ENCODE measurements at places on chromosomes 4 and X.
A peak's percentile ranks its signal among the peaks of the same experiment; 100 is the strongest.

- DNase-seq, result no peak
Measured at GRCh38 chrX:20066968-20067708, 49.6 kb downstream of the MAP7D2 start.

DNA sequence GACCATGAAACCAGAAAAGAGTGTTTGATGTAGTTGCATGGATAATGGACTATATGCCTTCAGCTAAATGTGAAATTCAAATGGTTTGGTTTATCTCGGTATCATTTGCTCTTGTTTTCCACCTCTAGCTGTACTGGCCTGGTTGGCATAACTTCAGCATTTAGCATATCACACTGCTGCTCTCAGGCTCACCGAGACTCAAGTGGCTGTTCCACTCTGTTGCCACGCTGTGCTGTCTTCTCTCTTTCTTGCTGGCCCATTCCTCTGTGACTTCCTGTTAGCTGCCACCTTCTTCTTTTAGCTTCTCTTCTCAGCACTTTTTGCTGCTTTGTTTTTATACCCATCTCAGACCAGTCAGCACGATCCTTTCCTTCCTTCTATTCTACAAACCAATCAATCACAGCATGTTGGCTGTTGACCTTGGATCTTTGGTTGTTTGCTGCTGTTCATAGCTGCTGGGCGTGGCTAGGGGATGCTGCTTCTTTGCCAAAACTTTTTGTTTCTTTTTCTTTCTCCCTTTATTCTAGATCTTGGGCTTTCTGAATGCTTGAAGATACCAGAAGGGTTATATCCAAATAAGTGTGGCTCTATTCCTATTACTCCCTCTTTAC lies 24.0 kb downstream of the INTS6L start:
- no peak for DNase-seq

- DNase-seq, result peak; percentile 68
Measured at GRCh38 chr4:24419181-24420034, 164.9 kb downstream of the DHX15 start.

DNA sequence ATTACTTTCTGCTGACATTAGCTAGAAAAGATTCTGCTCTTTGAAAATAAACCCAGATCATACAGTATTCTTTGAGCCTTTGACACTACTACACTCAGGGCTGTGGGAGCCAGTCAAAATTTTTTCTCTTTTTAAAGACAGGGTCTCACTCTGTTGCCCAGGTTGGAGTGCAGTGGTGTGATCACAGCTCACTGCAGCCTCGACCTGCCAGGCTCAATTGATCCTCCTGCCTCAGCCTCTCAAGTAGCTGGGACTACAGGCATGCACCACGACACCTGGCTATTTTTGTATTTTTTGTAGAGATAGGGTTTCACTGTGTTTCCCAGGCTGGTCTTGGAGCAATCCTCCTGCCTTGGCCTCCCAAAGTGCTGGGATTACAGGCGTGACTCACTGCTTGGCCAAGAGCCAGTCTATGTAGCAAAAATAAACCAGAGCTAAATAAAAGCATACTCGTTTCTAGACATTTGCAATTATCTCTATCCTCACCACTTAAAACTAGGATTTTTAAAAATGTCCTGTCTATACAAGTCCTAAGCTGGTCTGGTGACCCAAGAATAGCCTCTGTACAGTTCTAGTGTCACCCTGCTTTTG lies 43.2 kb downstream of the AKAP4 start:
- DNase-seq, result no peak

DNA sequence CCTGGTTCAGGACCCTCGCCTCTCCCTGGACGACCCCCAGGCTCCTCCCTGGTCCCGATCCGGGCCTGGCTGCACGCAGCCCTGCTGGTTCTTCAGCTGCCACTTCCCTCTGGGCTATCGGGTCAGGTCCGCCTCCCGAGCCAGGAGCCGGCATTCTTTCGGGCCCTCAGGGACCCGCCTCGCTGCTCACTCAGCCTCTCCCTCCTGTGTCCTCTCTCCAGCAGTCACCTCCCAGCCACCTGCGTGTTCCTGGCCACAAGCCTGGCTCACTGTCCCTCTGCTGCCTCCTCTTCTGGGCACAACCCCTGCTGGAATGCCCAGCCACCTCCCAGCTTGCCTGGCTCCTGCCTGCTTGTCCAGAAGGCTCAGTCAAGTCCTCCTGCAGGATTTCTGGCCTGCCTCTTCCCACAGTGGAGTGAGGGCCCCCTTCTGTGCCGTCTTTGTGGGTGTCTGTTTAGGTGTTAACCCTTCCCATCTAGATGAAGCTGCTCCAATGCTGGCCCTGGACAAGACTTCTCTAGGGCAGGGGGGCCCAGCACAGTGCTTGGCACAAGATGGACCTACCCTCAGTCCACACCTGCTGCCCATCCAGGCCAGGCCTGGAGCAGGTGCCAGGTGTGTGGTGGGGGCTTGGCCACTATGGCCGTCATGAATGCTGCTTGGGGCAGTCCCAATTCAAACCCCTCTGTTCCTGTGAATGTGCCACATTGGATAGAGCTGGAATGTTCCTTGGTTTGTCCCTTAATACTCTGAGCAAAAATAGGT lies 2.2 kb downstream of the WFS1 start:
- DNase-seq, result no peak

- DNase-seq, result no peak
Measured at GRCh38 chr4:176805155-176805554, 12.4 kb upstream of the VEGFC start.

- DNase-seq, result no peak
Measured at GRCh38 chr4:111360906-111361305, 738.0 kb upstream of the PITX2 start.

DNA sequence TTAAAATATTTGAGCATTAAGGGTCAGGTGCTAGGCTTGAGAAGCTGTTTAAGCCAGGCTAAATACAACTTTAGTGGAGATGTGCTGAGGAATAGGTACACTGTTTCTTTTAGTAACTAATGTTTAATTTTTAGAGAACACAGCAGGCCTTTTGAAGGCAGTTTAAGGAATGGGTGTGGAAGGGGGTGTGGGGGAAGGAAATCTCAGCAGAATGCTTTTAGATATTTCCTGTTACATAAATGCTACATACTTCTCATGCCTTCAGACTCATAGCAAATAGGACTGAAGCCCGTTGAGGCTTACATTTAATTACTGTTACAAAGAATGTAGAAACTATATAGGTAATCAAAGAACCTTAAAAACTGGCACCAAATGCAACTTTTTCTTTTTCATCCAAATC lies 66.3 kb downstream of the WWC2 start:
- DNase-seq, result no peak

GRCh38 chr4:72473434-72473900 lies 95.6 kb downstream of the ADAMTS3 start:
- DNase-seq, result no peak

DNA sequence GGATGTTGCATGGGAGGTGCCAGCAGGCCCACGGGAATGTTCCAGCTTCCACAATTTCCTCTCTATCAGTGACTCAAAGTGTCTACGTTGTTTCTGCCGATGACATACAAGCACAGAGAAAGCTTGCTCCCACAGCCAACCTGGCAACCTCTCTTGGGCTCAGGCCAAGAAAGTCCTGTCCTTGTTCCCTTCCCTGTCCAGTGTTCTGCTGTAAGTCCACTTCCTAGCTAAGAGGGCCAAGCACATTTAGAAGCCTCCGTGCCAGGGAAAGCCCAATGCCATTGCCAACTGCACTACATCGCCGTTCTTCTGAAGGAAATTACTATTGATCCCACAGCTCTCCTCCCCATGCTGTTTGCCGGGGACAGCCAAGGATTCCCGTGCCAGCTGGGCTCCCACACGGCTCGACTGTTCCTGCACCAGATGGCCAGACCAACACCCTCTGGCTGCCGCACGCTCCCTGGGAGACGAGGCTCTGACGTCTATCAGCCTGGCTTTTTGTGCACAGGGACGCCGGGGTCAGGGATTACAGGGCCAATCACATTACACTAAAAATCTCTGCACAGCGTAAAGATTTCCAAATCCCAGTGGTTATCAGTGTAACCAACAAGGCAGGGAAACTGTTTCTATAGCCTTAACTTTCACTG lies 284.0 kb downstream of the BCOR start:
- no peak for DNase-seq

- DNase-seq, result no peak
Measured at GRCh38 chrX:54944816-54945215, 24.2 kb downstream of the TRO start.

- DNase-seq, result no peak
Measured at GRCh38 chrX:41127477-41128192, 42.4 kb downstream of the USP9X start.

- DNase-seq, result no peak
Measured at GRCh38 chr4:173014113-173014558, 154.5 kb upstream of the GALNT7 start.

DNA sequence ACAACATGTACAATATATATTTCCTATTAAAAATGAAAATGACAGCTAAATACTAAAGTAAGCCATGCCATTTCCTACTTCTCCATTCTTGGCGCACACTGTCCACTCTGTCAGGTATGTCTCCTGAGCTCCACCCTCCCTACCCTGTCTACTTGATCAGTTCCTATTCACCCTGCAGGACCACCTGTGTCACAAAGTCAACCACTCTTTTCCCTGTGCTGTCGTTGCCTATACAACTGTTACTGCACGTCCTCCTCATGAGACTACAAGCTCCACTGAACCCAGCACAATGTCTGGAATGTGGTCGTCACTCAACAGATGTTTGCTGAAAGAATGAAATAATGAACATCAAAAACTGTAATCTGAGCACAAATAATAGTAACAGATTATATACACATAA lies 54.9 kb downstream of the SLC9A7 start:
- no peak for DNase-seq

DNA sequence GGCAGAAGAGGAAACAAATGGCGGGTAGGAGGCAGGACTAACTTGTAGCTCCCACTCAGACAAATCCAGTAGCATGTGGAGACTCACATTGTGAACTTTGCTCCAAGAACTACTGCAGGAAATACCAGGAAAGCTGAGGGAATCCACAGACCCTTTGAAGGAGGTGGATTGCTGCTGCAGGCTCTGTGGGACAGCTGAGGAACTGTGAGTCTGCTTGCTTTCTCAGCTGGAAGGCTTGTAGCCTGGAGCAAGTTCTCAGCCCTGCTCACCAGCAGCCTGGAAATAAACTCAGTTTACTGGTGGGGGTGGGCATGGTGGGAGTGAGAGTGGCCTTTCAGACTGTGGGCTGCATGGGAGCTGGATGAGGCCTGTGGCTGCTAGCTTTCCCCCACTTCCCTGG lies 16.0 kb downstream of the RTL3 start:
- DNase-seq, result no peak

DNA sequence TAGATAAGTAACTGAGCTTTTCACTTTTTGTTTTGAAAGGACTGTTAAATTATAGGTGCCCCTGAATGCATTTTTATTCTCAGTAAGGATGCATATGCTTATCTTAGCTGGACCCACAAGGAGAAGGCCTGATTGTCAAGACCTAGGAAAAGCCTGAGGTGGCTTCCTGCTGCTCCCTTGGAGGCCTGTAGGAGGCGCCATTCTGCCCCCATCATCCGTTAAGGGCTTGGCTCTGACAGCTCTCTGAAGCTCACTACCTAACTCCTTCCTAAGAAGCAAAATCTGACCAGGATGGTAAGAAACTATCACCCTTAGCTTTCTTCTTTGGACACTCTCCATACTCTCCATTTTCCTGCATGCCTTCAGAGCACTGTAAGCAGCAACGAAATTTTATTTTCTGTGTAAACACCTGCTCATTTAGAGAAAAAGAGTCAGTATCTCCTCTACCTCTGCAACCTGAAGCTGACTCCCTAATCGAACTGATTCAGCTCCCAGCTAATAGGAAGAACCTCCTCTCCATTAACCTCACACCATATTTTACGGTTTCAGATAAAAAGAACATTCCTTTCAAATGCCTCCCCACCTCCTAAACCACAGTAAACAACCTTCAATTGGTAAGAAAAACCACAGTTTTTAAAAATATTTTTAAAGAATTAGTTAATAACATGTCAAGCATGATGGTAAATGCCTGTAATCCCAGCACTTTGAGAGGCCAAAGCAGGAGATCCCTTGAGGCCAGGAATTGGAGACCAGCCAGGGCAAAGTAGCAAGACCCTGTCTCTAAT lies 73.4 kb upstream of the EDNRA start:
- DNase-seq, result no peak

DNA sequence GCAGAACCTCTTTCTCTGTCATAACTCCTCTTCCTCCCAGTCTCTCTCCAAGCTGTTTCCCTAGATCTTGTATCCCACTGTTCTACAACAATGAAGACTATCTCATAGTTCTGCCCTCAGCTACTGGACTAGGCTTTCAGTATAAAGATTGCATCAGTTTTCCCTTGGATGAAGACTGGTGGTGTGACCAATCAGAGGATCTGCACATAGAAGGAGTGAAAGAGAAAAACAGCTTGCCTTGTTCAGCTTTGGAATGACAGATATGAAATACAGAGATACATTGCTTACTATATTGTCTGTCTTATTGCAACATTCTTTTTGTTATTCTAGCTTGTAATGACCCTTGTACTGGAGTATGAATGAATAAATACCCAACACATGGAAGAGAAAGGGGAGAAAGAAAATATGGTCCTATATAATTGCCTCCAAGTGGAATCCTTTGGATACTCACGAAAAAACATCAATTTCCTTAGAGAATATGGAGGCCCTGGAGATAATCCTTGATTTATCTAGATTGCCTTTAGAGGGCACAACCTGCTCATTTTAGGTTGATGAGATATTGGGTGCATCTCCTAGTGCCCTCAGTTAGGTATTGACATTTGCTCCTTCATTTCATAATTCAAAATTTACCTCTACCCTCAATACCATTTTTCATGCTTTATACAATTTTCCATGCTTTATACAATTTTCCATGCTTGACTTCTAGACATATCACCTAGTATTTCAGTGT lies 395.8 kb downstream of the NAF1 start:
- no peak for DNase-seq

GRCh38 chrX:371907-372306 lies 14.8 kb downstream of the PPP2R3B start:
- no peak for DNase-seq

- no peak for DNase-seq
Measured at GRCh38 chrX:2446815-2447214, 54.0 kb downstream of the DHRSX start.

DNA sequence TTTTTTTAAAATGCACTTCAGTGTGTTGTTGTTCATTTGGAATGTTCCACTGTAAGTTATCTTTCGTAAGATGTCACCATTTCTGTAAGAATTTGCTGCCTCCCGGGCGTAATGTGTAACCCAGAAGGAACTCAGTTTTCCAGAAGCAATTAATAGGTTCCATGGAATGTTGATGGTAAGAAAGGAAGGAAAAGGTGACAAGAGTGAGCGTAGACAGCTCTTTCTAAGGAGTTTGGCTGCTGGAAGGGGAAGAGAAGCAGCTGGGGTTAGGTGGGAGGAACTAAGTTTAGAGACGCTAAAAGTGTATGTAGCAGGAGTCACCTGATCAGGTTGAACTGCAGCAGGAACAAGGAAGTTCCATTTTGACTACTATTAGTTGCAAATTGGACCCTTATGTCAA lies 35.9 kb downstream of the PNMA5 start:
- DNase-seq, result no peak

GRCh38 chrX:23742174-23742696 lies 841 bp downstream of the ACOT9 start:
- no peak for DNase-seq

- no peak for DNase-seq
Measured at GRCh38 chrX:25034889-25035288, 19.1 kb upstream of the ARX start.

- no peak for DNase-seq
Measured at GRCh38 chr4:89000844-89001360, 56.1 kb downstream of the FAM13A start.

All from progenitor cell of endocrine pancreas (in vitro differentiated cells).